ENCODE measurements at places on chromosomes 6 and 20.

DNA sequence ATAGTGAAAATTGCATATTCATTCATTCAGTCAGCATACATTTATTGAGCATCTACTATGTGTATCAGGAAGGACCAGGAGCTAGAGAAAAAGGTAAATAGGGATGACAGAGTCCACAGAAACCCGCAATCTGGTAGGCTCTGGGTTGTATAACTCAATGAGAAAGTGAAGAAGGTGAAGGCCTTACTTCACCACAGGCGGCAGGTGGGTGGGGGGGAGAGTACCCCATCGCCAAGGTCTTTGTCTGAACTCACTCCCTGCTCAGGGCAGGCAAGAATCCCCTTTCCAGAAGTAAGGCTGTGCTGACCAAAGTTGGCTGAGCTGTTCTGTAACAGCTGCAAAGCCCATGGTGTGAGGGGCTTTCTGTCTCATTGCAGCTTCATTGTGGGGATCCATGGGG, 81.3 kb downstream of the CDH26 start:
- DNase-seq = no peak

DNA sequence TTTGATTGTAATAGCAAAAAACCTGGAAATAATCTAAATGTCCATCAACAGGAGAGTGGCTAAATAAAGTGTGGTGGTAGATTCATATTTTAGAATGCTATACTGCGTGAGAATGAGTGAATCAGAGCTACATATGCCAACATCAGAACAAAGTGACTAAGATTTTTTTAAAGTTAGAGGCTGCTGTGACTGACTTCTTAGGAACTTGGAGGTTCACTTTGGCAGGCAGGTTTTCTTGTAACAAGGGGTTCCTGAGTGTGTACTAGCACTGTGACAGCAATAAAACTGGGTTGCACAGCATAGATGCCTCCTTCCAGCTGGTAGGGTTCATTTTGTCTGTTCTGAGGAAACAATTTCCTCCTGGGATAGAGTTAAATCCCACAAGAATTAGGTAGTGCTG, 75.3 kb upstream of the ENPP5 start:
- no peak for DNase-seq

- no peak for DNase-seq
These were observed 6.4 kb downstream of the GTF2H5 start for GRCh38 chr6:158174514-158174913.

DNA sequence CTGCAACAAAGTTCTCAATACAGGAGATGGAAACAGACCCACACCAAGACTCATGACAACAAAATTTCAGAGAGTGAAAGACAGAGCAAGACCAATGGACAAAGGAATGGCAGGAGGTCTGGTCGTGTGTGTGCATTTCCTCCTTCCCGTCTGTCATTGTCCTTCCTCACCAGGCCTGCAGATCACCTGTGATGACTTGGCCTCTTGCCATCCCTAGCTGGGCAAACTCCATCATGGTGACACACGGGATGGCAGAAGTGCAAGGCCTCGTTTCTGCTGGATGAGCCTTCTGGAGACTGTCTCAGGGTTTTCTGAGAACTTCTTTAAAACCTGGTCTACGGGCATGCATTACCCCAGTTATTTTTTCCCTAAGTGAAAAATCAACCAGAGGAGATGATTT, 49.2 kb downstream of the RPP21 start:
- DNase-seq = no peak

DNA sequence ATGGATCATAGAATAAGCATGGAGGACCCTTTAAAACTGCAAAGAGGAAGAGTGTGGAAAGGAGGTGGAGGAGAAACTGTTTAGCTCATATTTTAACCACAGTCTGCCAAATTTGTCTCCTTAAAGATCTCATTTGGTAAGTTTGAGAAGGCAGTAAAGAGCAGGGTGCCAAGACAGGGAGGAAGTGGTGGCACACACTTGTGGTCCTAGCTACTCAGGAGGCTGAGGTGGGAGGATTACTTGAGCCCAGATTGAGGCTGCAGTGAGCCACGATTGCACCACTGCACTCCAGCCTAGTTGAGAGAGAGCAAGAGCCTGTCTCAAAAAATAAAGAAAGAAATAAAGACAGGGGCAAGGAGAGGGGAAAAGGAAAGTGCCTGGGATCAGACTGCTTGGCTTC, 16.8 kb upstream of the DCBLD1 start:
- DNase-seq = no peak

GRCh38 chr20:57908704-57909630, 199.2 kb upstream of the PMEPA1 start:
- DNase-seq = no peak

- no peak for DNase-seq
These were observed 367.3 kb upstream of the EPHA7 start for GRCh38 chr6:93786474-93787330.

- peak; percentile 12 for DNase-seq
These were observed 76.7 kb upstream of the LAMA2 start for GRCh38 chr6:128806261-128806660.

DNA sequence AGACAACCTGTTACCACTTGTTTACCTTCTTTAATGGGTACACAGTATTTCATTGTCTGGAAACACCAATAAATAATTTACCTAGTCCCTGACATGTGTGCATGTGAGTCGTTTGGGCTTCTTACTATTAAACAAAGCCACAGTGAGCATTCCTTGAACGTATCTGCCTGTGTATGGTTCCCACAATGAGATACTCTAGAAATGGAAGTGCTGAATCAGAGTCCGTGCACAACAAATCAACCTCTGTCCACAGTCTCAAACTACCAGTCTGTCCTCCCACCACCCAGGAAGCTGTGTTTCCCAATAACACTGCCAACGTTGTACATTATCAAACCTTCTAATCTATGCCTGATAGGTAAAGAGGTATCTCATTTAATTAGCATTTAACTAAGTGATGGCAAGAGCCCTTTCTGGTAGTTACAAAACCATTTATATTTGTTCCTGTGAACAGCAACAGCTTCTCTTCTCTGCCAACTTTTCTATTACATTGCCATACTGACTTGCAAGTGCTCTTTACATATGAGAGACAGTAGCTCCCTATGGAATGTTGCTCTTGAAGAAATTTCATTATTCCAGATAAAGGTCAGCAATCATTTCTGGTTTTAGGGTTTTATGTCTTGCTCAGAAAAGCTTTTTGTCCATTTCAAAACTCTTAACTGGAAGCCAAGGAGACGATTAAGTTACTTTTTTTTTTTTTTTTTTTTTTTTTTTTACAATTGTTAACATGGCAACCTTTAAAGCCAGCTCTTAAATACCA, 14.7 kb downstream of the JAG1 start:
- no peak for DNase-seq

DNA sequence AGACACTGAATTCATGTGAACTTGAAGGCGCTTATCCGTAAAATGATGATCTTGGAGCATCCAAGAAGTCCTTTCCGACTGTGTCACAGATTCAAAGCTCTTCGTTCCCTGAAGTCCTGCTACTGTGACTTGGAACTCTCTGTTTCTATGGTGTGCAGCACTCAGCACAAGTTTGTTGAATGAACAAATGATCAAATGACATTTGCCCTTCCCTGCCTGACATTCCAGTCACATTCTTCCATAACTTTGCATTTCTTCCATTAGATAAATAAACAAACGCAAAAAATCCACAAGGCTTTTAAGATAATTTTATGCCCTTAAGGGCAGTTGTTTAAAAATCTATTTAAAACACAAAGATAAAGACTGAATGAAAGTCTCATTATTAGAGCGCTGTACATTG, 39.9 kb downstream of the SGK1 start:
- no peak for DNase-seq

DNA sequence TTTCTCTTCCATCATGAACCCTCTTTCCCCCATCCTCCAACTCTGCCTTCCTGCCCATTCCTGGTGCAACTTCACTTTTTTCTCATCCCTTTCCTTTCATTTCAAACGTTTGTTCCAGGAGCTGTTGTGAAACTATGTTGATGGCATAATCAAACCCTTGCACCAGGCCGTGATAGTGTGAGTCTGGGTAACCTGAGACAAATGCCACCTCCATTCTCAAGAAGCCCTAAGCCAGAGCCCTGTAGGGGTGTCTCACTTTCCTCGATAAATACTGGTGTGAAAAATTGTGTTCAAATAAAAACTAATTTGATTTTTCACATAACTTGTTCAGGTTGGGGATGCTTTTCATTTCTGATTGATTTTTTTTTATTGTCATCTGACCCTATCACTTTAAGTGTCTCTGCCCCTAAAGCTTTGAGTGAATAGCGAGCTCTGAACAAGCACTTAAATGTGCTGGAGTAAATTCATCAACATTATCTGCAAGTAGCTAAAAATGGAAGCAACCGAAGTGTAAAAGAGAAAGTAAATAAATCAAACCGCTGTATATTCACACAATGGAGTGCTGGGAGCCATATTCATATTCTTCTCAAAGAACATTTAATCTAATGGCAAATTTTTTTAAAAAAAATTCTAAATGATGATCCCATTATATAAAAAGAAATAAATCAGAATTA, 303.1 kb upstream of the CDYL start:
- no peak for DNase-seq

DNA sequence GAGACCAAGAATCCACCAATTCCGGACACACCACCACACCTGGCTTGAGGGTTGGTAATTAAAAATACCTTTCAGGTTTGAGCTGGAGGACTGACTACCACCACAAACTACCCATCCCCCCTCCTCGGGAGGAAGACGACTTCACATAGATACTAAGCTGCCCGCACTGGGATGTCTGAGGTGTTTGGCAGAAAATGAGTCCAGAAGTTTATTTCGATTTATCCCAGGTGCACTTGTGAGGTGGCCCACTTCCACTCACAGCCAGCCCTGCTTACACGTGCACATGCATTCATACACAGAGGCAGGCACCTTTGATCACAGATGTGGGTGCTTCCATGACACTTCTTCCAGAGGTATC, 187.1 kb downstream of the ID4 start:
- DNase-seq = no peak
